ENCODE measurements at places on chromosomes 6 and 20. TPM values are rescaled to one million over a fixed set of nuclear protein-coding genes. Genes with fewer than 3 reads are reported as not detected.
A peak's percentile ranks its signal among the peaks of the same experiment; 100 is the strongest.

Gene PNLDC1
- 0.30 TPM for total RNA-seq

Gene TAPBP
- 246 TPM for total RNA-seq

Gene TOX2
- total RNA-seq: 1.9 TPM

Gene SDCBP2
- total RNA-seq: 2.2 TPM

Gene SLC17A9
- 11.6 TPM for total RNA-seq

DNA sequence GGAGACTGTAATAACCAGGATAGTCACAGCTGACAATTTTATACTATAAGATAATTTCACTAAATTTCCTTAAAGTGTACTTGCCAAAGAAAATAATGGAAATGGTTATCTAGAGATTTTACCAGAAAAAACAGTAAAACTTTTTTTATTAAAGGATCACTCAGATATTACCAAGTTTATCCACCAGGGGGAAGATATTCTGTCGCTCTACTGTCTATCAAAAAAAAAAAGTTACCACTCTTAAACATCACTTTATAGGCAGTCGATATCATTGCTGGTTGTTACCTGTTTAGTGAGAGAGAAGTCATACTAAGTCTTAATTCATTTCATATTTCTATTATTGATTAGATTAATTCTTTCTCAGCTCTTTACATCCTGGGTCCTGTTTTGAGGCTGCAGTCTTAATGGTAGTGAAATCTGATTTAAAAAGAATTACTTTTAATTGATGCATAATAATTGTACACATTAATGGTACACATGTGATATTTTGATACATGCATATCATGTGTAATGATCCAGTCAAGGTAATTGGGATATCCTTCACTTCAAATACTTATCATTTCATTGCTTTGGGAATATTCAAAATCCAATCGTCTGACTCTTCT lies 18.9 kb downstream of the L3MBTL3 start:
- no peaks in the 10 kb centered on the region for H3K27me3 ChIP-seq
- H3K27ac ChIP-seq: no peak overlapping the region
- no peak for DNase-seq
- H3K4me3 ChIP-seq: no peak overlapping the region
- peaks cover 48% of the 10 kb centered on the region for H3K4me1 ChIP-seq

DNA sequence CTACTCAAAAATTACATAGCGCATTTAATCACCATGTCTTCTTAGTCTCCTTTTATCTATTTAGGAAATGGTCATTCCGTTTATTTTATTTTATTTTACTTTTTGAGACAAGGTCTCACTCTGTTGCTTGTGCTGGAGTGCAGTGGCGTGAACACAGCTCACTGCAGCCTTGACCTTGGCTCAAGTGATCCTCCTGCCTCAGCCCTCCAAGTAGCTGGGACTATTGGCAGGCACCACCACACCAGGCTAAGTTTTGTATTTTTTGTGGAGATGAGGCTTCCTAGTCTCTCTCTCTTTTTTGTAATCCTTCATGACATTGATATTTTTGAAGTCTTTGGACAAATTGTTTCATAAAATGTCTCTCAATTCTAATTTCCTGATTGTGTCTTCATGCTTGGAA lies 4.7 kb upstream of the MYLK4 start:
- H3K27me3 ChIP-seq: peaks cover 41% of the 10 kb centered on the region
- H3K27ac ChIP-seq: no peak overlapping the region
- peaks cover 9% of the 10 kb centered on the region for H3K4me1 ChIP-seq
- no peak for DNase-seq
- no peaks in the 10 kb centered on the region for H3K36me3 ChIP-seq

GRCh38 chr20:12677925-12678324 lies 330.8 kb upstream of the SPTLC3 start:
- H3K27me3 ChIP-seq: no peaks in the 10 kb centered on the region
- H3K4me1 ChIP-seq: no peaks in the 10 kb centered on the region
- no peak overlapping the region for H3K27ac ChIP-seq
- no peak for DNase-seq
- no peak overlapping the region for H3K4me3 ChIP-seq

- no peaks in the 10 kb centered on the region for H3K36me3 ChIP-seq
- H3K4me1 ChIP-seq: peaks cover 19% of the 10 kb centered on the region
- H3K4me3 ChIP-seq: no peak overlapping the region
- no peak overlapping the region for H3K27ac ChIP-seq
- H3K27me3 ChIP-seq: peaks cover 3% of the 10 kb centered on the region
- DNase-seq: no peak
Observed at GRCh38 chr6:20236909-20237600, 24.8 kb upstream of the MBOAT1 start.

DNA sequence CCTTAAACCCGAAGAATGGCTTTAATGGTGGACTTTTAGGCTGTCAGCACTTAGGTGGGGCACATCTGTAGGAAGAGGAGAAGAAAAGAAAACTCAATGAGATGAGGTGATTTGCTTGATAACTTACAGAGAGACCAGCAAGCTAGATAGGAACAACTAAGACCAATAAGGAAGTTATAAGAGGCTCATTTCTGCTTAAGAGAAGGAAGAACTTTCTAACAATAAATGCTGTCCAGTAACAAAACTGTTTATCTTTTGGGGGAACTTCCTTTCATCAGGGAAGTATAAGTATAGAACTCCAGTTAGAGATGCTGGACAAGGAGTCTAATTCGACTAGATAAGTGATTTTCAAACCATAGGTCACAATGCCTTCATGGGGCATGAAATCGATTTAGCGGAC lies 107.2 kb upstream of the SIRPA start:
- no peak overlapping the region for H3K4me3 ChIP-seq
- DNase-seq: no peak
- no peaks in the 10 kb centered on the region for H3K36me3 ChIP-seq
- H3K27me3 ChIP-seq: peaks cover 49% of the 10 kb centered on the region
- no peak overlapping the region for H3K27ac ChIP-seq
- no peaks in the 10 kb centered on the region for H3K4me1 ChIP-seq

- no peaks in the 10 kb centered on the region for H3K36me3 ChIP-seq
- DNase-seq: no peak
- H3K4me3 ChIP-seq: no peak overlapping the region
- H3K4me1 ChIP-seq: no peaks in the 10 kb centered on the region
Observed at GRCh38 chr6:78713564-78713963, 153.8 kb upstream of the IRAK1BP1 start.

DNA sequence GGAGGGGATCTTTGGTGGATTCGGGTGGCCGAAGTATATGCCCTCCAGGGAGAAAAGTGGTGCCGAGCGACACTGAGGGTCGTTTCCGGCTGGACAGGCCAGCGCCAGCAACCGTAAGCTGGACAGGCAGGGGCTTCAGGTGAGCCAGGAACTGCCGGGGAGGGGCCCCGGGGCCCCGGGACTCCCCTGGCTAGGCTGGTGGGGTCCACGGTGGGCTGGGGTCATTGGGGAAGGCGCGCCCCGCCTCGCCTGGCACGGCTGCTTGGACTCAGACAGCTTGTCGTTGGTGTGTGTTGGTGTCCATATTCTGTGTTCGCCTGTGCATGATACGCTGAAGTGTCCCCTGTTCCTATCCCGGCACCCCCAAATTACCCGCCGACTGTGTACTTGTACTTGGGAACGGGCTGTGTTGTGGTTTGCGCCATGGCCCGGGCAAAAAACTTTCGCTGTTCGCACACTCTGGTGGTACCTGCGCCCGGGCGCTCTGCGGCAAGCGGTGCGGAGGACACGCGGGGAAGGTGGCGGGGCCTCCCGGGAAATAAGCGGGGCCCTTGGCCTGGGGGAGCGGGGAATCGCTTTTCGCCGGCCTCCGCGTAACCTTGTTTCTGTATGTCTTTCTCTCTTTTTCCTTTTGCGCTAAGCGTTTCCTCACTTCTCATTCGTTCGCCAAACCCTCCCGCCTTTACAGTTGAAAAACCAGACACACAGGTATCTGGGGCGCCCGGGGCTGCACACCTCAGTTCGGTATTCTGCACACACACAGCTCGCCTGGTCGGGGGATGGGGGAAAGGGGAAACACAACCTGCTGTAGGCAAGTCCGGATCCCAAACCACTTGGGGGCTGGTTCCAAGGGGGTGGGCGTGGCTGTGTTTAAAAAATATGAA lies 3.2 kb downstream of the GNAS start:
- no peak overlapping the region for H3K27ac ChIP-seq
- H3K4me1 ChIP-seq: peaks cover 17% of the 10 kb centered on the region
- H3K27me3 ChIP-seq: peaks cover 70% of the 10 kb centered on the region

DNA sequence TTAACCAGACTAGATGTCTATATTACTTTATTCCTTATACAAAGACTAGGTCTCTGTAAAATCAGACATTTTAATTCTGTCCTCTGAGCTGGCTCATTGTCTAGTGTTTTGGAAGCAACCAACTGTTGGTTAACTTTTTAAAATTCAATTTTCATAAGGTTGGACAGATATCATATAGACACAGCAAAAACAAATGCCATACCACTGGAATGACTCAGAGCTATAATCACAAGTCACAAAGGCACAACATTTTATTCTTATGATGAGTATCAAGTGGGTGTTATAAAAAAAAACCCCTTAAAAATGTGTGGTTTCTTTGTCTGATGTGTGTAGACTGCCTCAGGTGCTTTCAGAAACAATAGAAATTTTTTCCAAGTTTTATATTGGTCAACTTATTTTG lies 296.2 kb upstream of the MARCKS start:
- H3K27ac ChIP-seq: no peak overlapping the region
- no peaks in the 10 kb centered on the region for H3K27me3 ChIP-seq
- H3K4me3 ChIP-seq: no peak overlapping the region
- H3K4me1 ChIP-seq: no peaks in the 10 kb centered on the region
- no peak for DNase-seq

- peak overlapping the region; percentile 93 for H3K4me3 ChIP-seq
- peaks cover 2% of the 10 kb centered on the region for H3K36me3 ChIP-seq
- H3K27me3 ChIP-seq: peaks cover 2% of the 10 kb centered on the region
- peaks cover 23% of the 10 kb centered on the region for H3K4me1 ChIP-seq
- DNase-seq: peak; percentile 49
Observed at GRCh38 chr6:149566410-149567193, 427 bp downstream of the GINM1 start.

GRCh38 chr6:102340311-102340710 lies 946.8 kb downstream of the GRIK2 start:
- H3K36me3 ChIP-seq: no peaks in the 10 kb centered on the region
- DNase-seq: no peak
- H3K27me3 ChIP-seq: no peaks in the 10 kb centered on the region
- no peak overlapping the region for H3K27ac ChIP-seq
- H3K4me1 ChIP-seq: no peaks in the 10 kb centered on the region

DNA sequence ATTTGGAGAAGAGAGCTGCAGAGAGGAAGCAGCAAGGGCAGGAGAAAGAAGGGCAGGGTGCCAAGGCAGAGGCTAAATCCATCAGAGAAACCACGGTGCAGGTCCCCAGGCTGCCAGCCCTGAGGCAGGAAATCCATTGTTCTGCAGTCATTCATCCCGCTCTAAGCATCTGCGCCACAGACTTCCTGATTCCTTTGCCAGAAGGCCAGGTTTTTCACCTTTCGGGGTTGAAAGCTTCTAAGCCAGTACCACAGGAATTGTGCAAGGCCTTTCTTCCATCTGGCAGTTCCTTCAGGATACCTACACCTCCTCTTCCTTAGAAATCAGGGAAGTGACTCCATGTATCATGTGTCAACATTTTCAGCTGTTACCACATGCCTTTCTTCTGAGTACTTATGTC lies 45.6 kb downstream of the ADGRF5 start:
- no peak overlapping the region for H3K4me3 ChIP-seq
- H3K27me3 ChIP-seq: peaks cover 5% of the 10 kb centered on the region
- DNase-seq: no peak
- no peak overlapping the region for H3K27ac ChIP-seq
- H3K36me3 ChIP-seq: no peaks in the 10 kb centered on the region
- no peaks in the 10 kb centered on the region for H3K4me1 ChIP-seq
